Natural killer cell treated with Interleukin-12 subunit alpha and Interleukin-12 subunit beta and Interleukin-15 and Interleukin-18, amount 100 ng/mL, for 72 hours (primary cell): ENCODE measurements at places on chromosomes 12 and 14. TPM values are rescaled to one million over a fixed set of nuclear protein-coding genes. Genes with fewer than 3 reads are reported as not detected.
A peak's percentile ranks its signal among the peaks of the same experiment; 100 is the strongest.

GRCh38 chr14:37340353-37340752 is 142.6 kb downstream of the MIPOL1 start:
- no peak for DNase-seq
- H3K27me3 ChIP-seq: no peaks in the 10 kb centered on the region
- H3K4me1 ChIP-seq: no peaks in the 10 kb centered on the region
- H3K36me3 ChIP-seq: no peaks in the 10 kb centered on the region

GRCh38 chr14:96094211-96094610 is 55.0 kb downstream of the C14orf132 start:
- H3K4me1 ChIP-seq: no peaks in the 10 kb centered on the region
- DNase-seq: no peak
- H3K27me3 ChIP-seq: peaks cover 6% of the 10 kb centered on the region
- H3K4me3 ChIP-seq: no peak overlapping the region
- H3K36me3 ChIP-seq: no peaks in the 10 kb centered on the region

The AKAP5 gene
- total RNA-seq: 2.0 TPM

The CLEC9A gene
- total RNA-seq: not detected

GRCh38 chr12:12527820-12528296 is 34.8 kb downstream of the DUSP16 start:
- no peaks in the 10 kb centered on the region for H3K27me3 ChIP-seq
- H3K4me3 ChIP-seq: no peak overlapping the region
- H3K27ac ChIP-seq: no peak overlapping the region
- no peaks in the 10 kb centered on the region for H3K4me1 ChIP-seq
- DNase-seq: no peak

DNA sequence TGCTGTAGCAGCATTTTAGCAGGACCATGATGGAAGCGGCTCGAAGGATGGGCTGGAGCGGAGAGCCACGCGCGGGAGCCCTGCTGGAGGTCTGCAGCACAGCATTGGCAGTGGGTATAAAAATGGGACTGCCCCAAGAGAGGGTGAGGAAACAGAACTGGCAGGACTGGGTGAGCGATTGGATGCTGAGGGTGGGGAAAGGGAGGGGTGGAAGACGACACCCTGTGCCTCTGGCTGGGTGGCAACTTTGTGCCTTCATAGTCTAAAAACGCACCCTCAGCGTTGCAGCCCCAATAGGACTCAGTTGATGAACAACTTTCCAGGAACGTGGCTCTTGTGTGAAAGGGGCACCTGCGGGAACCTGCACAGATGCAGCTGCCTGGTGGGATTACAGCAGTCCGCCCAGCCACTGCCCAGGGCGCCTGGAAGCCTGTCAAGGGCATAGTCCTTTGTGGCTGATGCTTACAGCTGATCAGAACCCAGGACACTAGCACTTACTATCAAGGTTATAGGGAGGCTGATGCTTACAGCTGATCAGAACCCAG is 73.0 kb downstream of the NINJ2 start:
- H3K27ac ChIP-seq: peak overlapping the region; percentile 76
- H3K4me1 ChIP-seq: peaks cover 22% of the 10 kb centered on the region
- H3K4me3 ChIP-seq: no peak overlapping the region

The ERP27 gene
- total RNA-seq: 3.2 TPM

The OR10AD1 gene
- not detected for total RNA-seq

GRCh38 chr12:88181881-88182280 is 39.8 kb downstream of the TMTC3 start:
- H3K27ac ChIP-seq: no peak overlapping the region
- no peaks in the 10 kb centered on the region for H3K4me1 ChIP-seq

- no peak for DNase-seq
- no peaks in the 10 kb centered on the region for H3K36me3 ChIP-seq
- no peaks in the 10 kb centered on the region for H3K4me1 ChIP-seq
- H3K27me3 ChIP-seq: peaks cover 19% of the 10 kb centered on the region
- H3K4me3 ChIP-seq: no peak overlapping the region
- H3K27ac ChIP-seq: no peak overlapping the region
Measured at GRCh38 chr12:65266408-65266807, 12.1 kb upstream of the MSRB3 start.

GRCh38 chr12:26195250-26195640 is at the start of gene SSPN:
Gene SSPN (plus strand): TSS chr12:26195573. CDS start chr12:26195673, 100 bp downstream.
- peaks cover 3% of the 10 kb centered on the region for H3K4me1 ChIP-seq
- H3K36me3 ChIP-seq: no peaks in the 10 kb centered on the region
- DNase-seq: no peak

DNA sequence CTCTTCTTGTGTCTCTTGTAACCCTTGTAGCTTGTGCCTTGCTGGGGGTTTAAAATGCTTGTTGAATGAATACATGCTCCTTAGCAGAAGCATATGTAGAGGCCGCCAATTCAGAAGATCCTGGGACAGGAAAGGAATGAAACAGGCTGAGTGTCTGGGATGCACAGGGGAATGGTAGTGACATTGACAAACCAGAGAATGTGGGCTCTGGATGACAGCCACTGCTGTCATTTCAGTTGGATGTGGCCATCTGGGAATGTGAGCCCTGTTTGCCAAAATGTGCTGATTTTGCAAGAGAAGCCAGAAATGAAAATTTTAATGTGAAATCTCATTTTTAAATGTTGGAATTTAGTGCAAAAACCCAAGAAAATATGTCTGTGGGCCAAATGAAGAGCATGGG is 136.8 kb downstream of the DACT1 start:
- no peaks in the 10 kb centered on the region for H3K36me3 ChIP-seq
- no peak overlapping the region for H3K4me3 ChIP-seq
- H3K4me1 ChIP-seq: no peaks in the 10 kb centered on the region
- DNase-seq: no peak

The SLC6A13 gene
- 1.9 TPM for total RNA-seq

DNA sequence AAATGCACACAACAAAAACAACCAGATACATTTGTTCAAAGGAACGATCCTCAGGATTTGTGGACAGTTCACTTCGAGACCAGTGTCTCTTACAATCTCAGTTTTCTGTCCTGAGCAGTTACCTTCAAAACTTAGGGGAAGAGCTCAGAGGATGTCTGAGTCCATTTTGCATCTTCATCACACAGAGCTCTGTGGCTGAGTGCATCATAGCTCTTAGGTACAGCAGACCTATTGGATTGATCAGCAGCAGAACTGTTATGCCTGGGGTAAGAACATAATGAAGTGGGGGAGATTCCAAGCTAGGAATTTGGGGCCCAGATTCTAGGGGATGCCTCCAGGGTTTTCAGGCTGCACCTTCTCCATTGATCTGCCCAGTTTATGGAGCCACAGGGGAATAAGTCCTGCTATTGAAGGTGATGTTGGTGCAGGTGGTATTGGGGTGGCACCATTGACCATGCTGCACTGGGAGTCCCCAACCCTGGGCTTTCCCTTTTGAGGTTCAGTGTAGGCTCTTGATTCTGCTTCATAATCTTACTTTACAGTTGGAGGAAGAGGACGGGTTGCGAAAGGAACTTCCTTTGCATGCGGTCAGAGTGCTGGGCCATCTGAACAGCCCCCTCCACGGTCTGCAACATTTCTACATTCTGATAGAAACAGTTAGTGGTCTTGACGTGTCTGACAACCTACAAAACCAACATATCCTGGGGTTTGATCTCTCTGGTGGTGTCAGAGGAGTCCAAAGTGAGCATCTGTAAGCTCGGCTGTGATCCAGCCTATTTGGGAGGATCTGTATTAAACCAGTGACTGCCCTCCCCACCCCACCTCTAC is 112.8 kb downstream of the CHST11 start:
- peak overlapping the region; percentile 95 for H3K4me3 ChIP-seq
- peak overlapping the region; percentile 94 for H3K27ac ChIP-seq
- H3K36me3 ChIP-seq: peaks cover 23% of the 10 kb centered on the region
- H3K4me1 ChIP-seq: peaks cover 75% of the 10 kb centered on the region
- no peaks in the 10 kb centered on the region for H3K27me3 ChIP-seq

DNA sequence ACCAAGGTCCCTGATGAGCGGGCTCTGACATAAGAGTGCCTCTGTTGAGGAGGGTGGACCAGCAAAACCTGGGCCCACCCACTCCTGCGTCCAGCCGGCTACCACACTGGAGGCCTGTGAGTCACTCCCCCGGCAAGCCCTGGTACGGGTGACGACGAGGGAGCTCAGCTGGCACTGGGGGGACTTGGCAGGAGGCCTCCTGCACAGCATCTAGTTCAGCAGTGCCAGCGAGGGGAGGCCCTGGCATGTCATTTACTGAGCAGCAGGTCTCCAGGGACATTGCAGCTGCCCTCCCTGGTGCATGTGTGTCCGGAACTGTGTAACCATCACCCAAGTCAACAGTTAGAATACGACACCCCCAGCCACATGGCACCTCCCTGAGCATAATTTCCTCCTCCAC is 24.4 kb downstream of the CD9 start:
- no peak overlapping the region for H3K27ac ChIP-seq
- H3K36me3 ChIP-seq: no peaks in the 10 kb centered on the region
- H3K27me3 ChIP-seq: no peaks in the 10 kb centered on the region
- DNase-seq: peak; percentile 60
- no peak overlapping the region for H3K4me3 ChIP-seq

DNA sequence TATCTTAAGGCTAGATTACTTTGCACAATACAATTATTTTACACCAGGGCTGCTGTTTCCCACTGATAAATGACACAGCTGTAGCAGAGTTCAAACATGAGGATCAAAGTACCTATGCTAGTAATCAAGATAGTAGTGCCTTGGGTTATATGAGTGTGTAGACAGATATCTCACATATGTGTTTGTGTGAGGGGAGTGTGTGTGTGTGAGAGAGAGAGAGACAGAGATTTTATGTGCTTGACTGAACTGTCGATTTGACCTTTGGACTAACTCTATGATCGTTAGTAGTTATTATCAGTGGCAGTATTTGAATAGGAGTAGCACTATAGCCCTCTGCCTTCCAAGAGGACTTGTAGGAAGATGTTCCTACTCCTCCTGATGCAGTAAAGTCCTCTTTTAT is 15.5 kb downstream of the PLEKHA5 start:
- no peaks in the 10 kb centered on the region for H3K36me3 ChIP-seq
- H3K4me3 ChIP-seq: no peak overlapping the region
- DNase-seq: no peak
- H3K4me1 ChIP-seq: no peaks in the 10 kb centered on the region

- H3K27me3 ChIP-seq: no peaks in the 10 kb centered on the region
- H3K27ac ChIP-seq: no peak overlapping the region
- no peaks in the 10 kb centered on the region for H3K4me1 ChIP-seq
- H3K36me3 ChIP-seq: no peaks in the 10 kb centered on the region
- no peak for DNase-seq
Measured at GRCh38 chr12:92302041-92302829, 156.6 kb upstream of the BTG1 start.

- no peak for DNase-seq
- no peak overlapping the region for H3K27ac ChIP-seq
- H3K4me3 ChIP-seq: no peak overlapping the region
- peaks cover 11% of the 10 kb centered on the region for H3K36me3 ChIP-seq
- no peaks in the 10 kb centered on the region for H3K4me1 ChIP-seq
Measured at GRCh38 chr12:11412731-11413130, 17.4 kb upstream of the PRB2 start.

The TAS2R31 gene
- 11.4 TPM for total RNA-seq

The ABCC9 gene
- not detected for total RNA-seq

The LMNTD1 gene
- total RNA-seq: not detected

GRCh38 chr14:75429562-75429961 is 1.7 kb downstream of the JDP2 start:
- DNase-seq: no peak
- no peaks in the 10 kb centered on the region for H3K4me1 ChIP-seq
- no peak overlapping the region for H3K27ac ChIP-seq
- peak overlapping the region; percentile 3 for H3K4me3 ChIP-seq
- H3K27me3 ChIP-seq: peaks cover 31% of the 10 kb centered on the region
- no peaks in the 10 kb centered on the region for H3K36me3 ChIP-seq

- peaks cover 8% of the 10 kb centered on the region for H3K27me3 ChIP-seq
- H3K4me3 ChIP-seq: no peak overlapping the region
- no peaks in the 10 kb centered on the region for H3K36me3 ChIP-seq
- no peak for DNase-seq
- no peak overlapping the region for H3K27ac ChIP-seq
Measured at GRCh38 chr14:103925316-103925715, 2.9 kb upstream of the TDRD9 start.

The GDF3 gene
- total RNA-seq: not detected

The OR4K15 gene
- not detected for total RNA-seq

GRCh38 chr12:88153959-88154358 is 11.9 kb downstream of the TMTC3 start:
- no peak for DNase-seq
- H3K27ac ChIP-seq: no peak overlapping the region
- H3K4me1 ChIP-seq: no peaks in the 10 kb centered on the region
- H3K36me3 ChIP-seq: no peaks in the 10 kb centered on the region
- H3K4me3 ChIP-seq: no peak overlapping the region
